Cortex of kidney (tissue), 1 donor: ENCODE measurements at places on chromosomes 1 and 21.

- no peak for DNase-seq
Measured at GRCh38 chr1:227215863-227216510, 102.3 kb downstream of the CDC42BPA start.

DNA sequence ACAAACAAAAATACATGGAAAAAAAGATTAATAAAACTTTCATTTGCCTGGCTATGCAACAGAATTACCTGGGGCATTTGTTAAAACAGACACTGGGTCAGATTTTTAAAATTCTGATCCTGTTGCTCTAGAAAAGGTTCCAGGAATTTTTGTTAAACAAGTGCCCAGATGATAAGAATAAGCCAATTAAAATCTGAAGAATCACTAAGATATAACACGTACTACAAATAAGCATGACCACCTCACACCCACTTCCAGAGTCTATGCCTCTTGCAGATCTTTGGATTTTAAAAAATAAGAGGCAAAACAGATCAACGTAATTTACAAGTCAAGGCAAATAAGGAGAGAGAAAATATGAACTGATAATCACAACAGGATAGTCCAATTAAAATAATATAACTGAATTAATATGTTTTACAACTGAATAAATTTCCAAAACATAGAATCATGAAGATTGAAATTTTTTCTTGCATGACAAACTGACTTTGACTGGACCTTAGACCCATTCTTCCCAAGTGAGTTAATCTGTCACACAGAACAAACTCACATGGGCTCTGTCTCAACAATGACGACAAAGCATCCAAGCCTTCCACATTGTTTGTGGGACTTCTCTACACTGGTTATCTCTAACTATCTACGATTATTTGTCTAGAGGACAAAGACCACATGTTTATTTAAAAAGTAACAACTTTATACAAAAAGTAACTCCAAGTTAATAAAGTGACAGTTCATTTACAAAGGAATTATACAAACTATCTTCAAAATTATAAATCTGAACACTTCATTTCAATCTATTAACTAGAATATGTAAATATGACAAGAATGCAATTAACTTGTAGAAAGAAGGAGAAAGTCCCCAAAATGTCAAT, 56.9 kb downstream of the COP1 start:
- DNase-seq: no peak

DNA sequence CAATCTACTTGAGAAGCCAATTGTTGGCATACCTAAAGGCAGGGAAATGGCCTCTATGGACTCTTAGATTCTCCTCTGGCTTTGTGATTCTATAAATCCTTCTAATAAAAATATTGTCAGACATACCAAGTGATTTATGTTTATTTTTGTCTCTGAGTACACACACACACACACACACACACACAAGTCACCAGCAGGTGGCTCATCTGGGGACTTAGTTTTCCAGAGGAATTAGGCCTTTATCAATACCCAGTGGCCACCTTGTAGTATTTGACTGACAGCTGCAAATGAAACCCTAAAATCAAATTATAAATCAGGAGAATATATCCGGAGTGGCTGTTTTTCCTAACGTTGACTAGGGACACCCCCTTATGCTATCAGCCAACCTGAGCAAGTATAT, 258.5 kb downstream of the BRINP2 start:
- DNase-seq: no peak

- DNase-seq: no peak
Measured at GRCh38 chr1:34320053-34320669, 143.5 kb downstream of the C1orf94 start.

GRCh38 chr21:42086969-42087368, 15.9 kb downstream of the UMODL1 start:
- DNase-seq: no peak

DNA sequence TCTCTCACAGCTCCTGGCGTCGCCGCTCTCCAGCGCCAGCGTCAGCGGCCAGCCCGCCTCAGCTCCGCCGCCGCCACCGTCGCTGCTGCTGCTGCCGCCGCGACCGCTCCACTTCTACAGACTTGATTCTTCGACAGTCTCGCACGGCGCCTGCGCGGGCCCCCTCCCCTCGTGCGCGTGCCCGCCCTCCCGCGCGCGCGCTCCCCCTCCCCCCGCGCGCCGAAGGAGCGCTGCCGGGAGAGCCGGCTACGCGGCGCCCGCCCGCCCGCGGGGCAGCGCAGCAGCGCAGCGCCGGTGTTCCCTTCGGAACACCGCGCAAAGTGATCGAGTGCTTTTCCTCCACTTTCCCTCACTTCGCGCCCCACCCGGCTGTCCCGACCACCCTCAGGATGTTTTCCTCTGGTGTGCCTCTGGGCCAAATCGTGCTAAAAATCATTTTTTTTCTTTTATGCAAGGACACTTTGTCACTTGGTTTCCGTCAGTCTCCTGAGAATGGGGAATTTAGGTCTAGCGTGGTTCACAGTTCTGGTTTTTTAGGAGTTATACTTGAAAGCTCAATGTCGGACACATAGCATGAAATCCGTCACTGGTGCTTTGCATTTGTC, at the start of gene IRF2BP2:
Gene IRF2BP2 (minus strand): TSS at position 118 of the 605 bp plus-strand sequence. CDS start 684 bp downstream, outside the sequence.
- no peak for DNase-seq

GRCh38 chr21:18782721-18783120, 379.1 kb upstream of the TMPRSS15 start:
- no peak for DNase-seq

DNA sequence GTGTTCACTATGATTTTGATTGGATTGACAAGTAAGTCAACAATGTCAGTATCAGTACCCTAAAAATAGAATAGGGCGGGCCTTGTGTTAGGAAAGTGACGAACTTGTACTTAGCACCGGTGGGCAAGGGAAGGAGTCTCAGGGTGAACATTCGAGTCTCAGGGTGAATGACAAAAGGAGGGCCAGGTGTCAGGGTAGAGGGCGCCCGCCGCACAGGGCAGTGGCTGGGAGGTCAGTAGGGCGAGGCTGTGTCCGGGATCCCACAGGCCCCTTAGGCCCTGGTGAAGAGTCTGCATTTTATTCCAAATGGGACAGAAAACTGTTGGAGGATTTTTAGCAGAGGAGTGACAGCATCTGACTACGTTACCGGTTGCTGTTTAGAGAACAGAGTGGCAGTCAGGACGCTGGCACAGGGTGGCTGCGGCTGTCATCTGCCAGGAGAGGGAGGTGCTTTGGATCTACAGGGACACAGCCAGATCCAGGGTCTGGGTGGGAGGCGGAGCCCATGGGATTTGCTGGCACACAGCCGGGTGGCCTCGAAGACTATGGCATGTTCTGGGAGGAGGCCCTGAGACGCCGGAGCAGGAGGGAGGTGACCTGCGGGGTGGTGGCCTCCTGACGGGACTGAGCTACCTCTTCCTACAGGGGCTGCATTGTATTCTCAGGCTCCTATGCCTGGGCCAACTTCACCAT, 11.0 kb downstream of the AGTRAP start:
- no peak for DNase-seq

DNA sequence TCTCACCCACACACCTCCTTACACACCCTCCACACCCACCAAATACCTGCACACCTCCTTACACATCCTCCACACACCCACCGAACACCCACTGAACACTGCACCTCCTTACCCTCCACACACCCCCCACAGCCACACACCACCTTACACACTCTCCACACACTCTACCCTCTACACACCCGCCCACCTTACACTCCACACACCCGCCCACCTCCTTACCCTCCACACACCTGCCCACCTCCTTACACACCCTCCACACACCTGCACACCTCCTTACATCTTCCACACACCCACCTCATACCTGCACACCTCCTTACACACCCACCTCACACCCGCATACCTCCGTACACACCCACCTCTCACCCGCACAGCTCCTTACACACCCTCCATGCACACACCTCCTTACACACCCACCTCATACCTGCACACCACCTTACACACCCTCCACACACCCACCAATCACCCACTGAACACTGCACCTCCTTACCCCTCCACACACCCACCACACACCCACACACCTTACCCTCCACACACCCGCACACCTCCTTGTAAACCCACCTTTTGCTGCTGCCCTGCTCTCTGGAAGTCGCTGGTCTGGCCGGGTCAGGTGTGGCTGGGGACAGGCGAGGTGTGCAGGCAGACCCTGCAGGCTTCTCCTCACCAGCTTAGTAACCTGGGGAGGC, 38.5 kb downstream of the COQ8A start:
- no peak for DNase-seq

GRCh38 chr1:30507401-30508174, 215.8 kb downstream of the MATN1 start:
- DNase-seq: no peak

DNA sequence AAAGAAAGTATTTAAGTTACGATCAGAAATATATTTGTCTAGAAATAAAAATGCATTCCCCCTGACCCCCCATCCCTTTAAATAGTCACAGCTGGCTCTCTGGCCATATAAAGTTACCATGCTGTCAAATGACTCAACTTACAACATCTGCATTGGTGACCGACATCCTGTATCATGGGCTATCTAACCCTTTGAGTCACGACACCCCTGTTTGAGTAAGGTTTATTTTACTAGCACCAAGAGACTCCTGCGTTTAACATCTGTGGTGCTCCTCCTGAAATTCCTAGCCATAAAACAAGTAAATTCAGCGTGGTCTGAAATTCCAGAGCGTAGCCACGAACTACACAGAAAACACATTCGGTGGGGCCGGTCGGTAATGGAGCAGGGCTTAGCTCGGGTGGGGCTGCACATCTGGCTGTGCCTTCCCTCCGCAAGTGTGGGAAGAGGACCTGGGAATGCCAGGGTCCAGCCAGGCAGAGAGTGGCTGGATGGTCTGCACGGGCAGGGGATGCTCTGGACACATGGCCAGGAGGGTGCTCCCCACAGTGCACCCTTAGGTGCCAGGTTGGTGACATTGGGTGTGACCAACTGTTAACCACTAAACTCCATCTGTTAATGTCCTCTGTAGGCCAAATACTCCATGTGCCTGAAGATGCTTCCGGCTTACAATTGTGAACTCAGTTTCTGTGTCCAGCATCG, 53.0 kb upstream of the CLDN14 start:
- no peak for DNase-seq

DNA sequence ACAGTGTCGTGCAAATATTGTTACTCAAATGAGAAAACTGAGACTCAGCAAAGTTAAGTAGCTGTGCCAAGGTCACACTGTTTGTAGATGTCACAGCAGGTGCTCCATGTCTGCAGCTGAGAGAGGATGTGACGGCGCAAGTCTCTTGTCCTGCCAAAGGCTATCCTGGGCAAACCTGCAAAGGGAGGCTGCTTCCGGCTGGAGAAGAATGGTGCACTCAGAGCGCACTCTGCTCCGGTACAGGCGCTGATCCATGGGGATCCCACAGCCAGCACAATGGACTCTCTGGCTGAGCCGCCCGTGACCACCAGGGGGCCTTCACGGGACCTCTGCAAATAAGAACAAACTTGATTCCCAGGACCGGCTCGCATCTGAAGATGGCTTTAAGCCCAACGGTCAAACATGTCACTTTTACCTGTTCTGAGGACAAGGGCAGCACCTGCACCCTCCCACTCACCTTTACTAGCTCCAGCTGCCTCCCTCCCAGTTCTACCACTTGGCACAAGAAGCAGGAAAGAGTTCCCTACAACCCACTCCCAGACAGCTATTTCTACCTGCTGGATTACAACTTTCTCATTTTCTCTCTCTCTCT, 21.9 kb downstream of the RD3 start:
- DNase-seq: no peak

- no peak for DNase-seq
Measured at GRCh38 chr21:28337315-28337714, 655.4 kb downstream of the LTN1 start.

DNA sequence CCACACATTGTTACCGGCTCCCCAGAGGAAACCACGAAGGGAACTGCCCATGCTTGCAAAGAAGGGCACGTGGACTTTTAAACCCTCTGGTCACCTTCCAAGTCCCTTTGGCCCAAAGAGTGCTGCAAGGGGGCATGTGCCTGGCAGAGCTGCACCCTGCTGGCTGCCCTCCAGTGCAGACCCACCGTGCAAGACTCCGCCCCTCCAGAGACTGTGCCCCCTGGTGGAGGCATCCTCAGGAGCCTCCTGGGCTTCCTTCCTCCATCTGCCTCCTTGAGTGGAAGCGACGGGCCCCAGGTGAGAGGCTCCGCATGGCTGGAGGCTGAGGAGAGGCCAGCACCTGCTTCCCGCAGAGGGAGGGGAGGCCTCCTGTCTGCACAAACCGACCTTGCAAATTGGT, 100.6 kb downstream of the CRYAA start:
- DNase-seq: no peak

GRCh38 chr1:226690460-226690982, 48.6 kb downstream of the ITPKB start:
- DNase-seq: no peak

DNA sequence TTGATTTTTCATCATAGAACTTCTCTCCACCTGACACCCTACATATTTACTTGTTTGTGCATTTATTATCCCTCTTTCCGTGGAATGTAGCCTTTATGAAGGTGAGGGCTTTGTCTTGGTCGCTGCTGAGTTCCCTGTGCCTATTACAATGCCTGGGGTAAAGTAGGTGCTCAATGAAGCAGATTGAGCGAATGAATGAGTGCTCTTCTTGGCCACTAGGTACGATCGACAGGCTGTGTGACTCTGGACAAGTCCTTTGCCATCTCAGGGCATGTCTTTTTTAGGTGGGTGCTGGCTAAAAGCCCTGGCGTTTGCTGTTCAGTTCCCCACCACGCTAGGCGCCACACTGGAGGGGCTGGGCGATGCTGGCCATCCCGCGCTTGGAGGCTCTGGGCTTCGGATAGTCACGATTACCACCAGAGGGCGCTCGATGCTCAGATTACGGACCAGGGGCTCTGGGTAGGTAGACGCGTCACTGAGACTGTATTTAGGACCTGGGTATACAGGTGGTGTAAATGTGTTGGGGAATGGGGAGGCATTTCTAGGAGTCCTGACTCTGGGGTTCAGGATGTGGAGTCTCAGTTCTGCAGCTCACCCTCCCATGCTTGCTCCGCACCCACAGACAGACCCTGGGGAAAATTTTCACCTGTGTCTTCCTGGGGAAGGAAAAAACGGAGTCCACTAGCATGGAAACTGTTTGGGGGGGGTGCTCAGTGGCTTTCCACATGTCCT, 71.0 kb upstream of the CSF3R start:
- no peak for DNase-seq

- no peak for DNase-seq
Measured at GRCh38 chr1:206631085-206631509, 4.2 kb upstream of the DYRK3 start.

- no peak for DNase-seq
Measured at GRCh38 chr1:65316233-65316632, 6.9 kb downstream of the DNAJC6 start.

DNA sequence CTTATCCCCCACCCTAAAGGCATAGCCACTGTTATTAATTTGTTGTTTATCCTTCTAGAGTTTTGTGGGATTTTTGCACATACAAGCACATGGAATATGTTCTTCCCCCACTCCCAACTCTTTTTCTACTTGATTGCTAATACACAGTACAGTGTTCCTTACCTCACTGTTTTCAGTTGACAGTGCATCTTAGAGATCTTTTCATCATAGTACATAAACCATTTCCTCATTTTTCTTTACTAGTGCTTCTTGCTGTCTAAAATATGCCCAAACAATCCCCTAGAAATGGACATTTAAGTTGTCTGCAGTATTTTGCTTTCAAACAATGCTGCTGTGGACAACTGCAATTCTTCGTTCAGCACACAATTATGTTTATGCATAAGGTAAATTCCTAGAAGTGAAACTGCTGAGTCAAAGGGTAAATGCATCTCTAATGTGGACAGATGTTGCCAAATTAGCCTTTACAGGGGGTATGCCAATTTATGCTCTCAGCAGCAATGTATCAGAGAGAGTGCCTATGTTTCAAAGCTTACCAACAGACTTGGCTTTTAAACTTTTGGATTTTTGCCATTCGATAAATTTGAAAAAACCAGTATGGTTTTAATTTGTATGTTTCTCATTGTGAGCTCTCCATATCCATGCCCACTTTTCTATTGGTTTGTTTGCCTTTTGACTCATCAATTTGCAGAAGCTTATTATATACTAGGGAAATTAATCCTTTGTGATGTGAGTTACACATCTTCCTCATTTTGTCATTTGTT, 132.6 kb downstream of the MRPS6 start:
- no peak for DNase-seq
